Stimulated activated CD4-positive, alpha-beta T cell treated with anti-CD3 and anti-CD28 coated beads, Interleukin-1b, Interleukin-23, amount 100 ng/mL, for 1 hour (primary cell): ENCODE measurements at places on chromosomes 6 and 20.

- DNase-seq = no peak
Observed at GRCh38 chr6:133893946-133894345, 5.0 kb downstream of the TCF21 start.

DNA sequence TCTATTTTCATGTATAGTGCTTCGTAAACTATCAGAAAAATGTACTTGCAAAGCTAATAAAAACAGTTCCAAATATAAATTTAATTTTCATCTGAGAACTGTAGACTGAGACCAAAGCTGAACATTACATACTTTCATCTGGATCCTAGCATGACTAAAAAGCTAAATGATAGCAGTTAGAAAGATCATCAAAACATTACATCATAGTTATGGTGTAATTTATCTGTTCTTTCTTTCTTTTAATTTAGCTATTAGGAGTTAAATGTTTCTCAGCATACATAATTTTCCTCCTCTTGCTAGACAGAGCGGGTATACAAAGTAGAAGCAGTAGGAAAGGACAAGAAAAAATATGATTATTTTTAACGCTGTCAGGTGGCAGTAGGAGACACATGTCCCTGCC, 164.2 kb upstream of the THEMIS start:
- no peak for DNase-seq

- DNase-seq = no peak
Observed at GRCh38 chr6:91482498-91482897, 895.6 kb upstream of the MAP3K7 start.

DNA sequence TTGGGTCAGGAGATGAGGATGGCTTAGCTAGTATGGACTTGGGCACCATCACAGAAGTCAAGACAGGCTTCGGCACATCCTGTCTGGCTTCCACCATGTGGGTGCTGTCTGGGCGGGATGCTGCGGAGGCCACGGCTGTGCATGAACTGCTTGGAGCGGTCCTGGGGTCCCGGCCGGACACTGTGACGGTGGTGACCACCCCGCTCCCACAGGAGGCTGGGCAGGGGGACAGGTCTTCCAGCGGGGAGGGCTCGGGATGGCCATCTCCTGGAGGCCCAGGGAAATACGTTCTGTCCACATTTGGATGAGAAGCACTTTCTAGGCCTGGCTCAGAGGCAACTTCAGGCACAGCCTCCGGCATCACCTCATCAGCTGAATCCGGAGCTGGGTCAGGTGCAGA, 32.1 kb upstream of the TCFL5 start:
- DNase-seq = no peak

DNA sequence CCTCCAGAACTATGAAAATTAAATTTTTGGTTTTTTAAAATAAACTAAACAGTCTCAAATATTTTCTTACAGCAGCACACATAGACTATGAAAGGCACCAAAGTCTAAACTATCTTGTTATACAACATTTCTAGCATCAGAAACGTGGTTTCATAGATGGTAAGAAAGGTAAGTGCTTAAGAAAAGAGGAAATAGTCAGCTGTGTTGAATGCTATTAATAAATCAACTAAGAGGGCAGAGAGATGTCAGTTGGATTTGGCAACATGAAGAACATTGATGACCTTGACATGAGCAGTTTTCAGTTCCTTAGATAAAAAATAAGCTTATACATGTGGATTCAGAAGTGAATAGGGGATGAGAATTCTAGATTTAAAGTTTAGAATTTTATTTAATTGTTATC, 113.6 kb downstream of the RFX6 start:
- no peak for DNase-seq

- no peak for DNase-seq
Observed at GRCh38 chr6:43831191-43831590, 61.2 kb downstream of the VEGFA start.

- no peak for DNase-seq
Observed at GRCh38 chr6:72218125-72218524, 331.8 kb downstream of the RIMS1 start.

- no peak for DNase-seq
Observed at GRCh38 chr6:3455147-3455568, 1.7 kb downstream of the SLC22A23 start.

DNA sequence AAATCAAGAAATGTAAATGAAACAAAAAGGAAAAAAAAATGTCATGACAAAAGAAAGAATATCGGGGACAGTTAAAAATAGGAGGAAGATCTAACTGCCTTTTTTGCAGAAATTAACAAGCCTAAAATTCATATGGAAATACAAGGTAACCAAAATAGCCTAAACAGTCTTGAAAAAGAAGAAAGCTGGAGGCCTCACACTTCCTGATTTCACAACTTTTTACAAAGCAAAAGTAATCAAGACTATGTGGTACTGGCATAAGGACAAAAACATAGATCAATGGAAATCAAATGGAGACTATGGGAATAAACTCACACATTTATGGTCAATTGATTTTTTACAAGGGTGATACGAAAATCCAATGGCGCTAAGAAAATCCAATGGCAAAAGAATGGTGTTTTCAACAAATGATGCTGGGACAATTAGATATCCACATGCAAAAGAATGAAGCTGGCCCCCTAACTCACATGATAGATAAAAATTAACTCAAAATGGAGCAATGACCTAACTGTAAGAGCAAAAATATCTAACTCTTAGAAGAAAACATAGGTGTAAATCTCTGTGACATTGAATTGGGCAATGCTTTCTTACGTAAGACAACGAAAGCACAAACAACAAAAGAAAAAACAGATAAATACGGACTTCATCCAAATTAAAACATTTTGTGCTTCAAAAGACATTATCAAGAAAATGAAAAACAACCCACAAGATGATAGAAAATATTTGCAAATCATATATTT, 24.5 kb downstream of the MAP3K5 start:
- no peak for DNase-seq

DNA sequence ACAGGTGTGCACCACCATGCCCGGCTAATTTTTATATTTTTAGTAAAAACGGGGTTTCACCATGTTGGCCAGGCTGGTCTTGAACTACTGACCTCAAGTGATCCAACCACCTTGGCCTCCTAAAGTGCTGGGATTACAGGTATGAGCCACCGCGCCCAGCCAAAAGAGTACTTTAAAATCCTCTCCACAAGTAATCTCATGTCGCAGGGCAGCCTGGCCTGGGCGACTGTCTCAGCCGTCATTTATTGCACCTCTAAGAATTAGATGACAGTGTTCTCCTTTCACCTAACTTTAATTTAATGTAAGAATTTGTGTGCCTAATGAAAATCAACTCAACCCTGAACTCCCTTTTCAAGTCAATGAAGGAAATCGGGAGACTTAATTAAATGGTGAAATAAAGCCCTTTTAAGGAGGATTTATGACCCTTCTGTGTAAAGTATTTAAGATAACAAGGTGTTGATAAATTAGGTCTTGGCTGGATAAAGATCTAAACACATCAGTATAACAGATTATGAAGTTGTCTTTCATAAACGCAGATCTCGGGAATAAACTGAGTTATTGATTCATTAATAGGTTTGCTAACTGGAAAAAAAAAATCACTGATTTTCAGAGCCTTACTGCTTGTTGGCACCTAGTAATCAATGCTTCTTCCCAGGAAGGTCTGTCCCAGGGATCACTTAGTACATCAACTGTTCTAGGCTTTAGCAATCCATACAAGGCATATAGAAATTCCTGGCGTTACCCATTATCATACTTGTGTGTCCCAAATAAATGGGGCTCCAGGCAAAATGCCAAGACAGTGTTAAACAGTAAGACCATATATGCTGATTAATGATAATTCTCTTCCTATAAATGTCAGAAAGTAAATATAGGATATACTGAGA, 209.3 kb downstream of the GMDS start:
- DNase-seq = no peak

GRCh38 chr6:89045011-89045387, 35.6 kb upstream of the PNRC1 start:
- DNase-seq = no peak

DNA sequence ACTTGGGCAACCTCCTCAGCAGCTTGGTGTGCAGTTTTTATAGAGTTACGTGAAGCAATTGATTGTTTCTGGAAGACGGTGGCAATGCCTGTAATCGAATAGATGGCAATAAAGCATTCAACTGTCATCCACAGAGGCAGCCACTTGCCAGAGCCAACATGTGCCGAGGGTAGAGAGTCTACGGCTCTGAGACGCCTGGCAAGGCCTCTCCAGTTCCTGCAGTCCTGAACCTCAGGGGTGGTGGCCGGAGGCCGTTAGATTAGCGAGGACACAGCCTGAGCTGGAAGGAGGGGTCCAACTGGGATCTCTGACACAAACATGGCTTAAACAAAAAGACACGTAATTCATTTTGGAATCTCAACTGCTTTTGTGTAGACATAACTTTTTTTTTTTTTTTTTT, 775 bp upstream of the TTLL2 start:
- no peak for DNase-seq

DNA sequence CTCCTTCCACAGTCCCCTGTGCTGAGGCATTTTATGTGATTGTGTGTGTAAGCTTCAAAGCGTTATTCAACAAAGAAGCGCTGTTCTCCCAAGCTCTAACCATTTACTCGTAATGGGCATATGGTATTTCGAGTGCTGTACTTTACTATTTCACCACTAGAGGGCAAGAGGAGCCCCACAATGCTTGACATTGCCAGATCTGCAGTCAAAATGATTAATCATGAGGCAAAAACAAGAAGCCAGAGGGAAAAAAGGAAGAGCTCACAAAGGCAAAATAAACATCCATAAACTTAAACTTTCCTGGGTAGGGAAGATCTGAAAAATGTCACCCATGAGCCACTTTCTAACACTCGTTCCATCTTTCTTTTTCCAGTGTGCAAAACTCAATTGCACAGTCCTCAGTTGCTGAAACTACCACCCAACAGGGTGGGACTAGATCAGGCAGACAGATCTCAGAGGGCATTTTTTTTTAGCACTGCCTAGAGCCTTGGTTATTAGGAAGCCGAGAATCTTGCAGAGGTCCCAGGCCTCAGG, 215.0 kb upstream of the PLCB4 start:
- no peak for DNase-seq

- no peak for DNase-seq
Observed at GRCh38 chr6:109925075-109925474, 53.0 kb upstream of the GPR6 start.

DNA sequence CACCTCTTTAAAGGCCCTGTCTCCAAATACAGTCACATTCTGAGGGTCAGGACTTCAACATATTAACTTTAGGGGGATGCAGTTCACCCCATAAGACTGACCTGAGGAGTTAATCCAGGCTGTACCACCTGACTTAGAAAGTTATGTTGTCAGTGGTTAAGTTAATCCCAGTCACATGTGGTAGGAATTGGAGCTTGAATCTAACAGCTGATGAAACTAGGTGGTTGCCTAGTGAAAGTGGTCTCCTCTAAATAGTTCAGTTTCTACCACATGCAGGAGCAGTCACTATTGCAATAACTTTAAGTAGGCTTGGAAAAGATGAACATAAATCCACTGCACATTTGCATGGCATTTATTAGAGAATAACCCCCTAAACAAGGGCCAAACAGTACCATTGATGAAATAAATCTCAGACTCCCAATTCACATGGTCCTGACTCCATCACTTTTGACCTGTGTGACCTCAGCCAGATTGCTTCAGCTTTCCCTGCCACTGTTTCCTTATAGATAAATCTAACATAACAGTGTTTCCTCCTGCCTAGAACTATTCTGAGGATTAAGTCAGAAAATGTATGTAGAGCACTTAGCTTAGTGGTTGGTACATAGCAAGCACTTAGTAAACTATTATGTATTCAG, 20.1 kb downstream of the SAMD5 start:
- DNase-seq = no peak

GRCh38 chr6:140653972-140654371, 1279.5 kb upstream of the CITED2 start:
- no peak for DNase-seq

DNA sequence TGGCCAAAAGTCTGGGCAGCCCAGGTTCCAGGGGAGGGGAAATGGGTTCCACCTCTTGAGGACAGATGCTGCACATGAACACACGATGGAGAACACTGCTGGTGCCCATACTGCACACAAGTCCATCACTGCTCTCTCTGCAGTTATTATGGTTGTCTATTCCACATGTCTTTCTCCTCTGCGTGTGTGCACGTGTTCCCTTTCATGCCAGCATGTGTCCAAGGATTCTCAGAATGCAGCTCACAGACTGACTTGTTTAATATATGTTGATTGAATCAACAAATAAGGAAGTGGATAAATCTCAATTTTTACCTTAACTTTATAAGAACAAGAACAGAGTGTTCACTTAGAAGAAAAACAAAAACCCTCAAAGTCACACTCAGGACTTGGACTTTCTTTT, 158.9 kb downstream of the FNDC1 start:
- DNase-seq = no peak

DNA sequence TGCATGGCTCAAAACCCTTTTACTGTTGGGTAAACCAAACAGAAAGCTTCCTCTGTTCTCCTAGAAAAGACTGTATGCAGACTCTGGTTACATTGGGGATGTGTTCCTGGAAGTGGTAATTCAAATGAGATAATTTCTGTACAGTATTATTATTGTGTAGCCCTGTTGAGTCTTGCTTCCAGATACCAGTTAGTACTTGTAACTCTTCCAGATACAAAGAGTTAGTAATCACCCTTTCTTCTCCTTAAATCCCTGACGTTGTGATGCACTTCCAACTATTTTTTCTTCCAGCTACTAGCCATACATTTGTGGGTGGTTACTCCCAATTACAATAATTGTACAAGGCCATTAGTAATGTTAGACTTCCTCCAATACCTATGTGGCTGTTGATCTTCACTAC, 42.3 kb upstream of the GRIK2 start:
- no peak for DNase-seq

GRCh38 chr20:57867181-57867803, 157.5 kb upstream of the PMEPA1 start:
- DNase-seq = no peak

DNA sequence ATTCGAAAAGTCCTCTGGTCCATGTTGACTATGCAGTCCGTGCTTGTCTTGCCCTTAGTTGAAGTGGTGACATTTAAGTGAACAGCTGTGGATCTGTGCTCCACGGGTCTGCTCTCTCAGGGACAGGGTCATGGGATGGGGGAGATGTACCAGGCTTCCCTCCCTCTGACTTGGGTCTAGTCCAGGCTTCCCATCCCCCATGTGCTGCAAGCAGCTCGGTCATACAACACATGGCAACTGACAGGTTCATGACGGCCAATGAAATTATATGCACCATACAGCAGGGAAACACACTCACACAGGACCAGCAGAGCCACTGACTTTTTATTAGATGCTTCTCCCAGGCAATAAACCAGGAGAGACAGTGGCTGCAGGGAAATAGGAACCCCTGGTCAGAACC, 201.4 kb downstream of the PTPRT start:
- DNase-seq = no peak

GRCh38 chr20:52785679-52786078, 186.5 kb upstream of the TSHZ2 start:
- no peak for DNase-seq

GRCh38 chr6:168607272-168608112, 166.5 kb downstream of the SMOC2 start:
- DNase-seq = no peak
